Activated CD4-positive, alpha-beta T cell treated with anti-CD3 and anti-CD28 coated beads for 48 hours (primary cell): ENCODE measurements at places on chromosomes 2 and 18.
A peak's percentile ranks its signal among the peaks of the same experiment; 100 is the strongest.

- DNase-seq = no peak
Measured at GRCh38 chr2:30613001-30613400, 166.0 kb downstream of the LCLAT1 start.

GRCh38 chr18:10301831-10302483, 152.5 kb upstream of the APCDD1 start:
- DNase-seq = no peak

DNA sequence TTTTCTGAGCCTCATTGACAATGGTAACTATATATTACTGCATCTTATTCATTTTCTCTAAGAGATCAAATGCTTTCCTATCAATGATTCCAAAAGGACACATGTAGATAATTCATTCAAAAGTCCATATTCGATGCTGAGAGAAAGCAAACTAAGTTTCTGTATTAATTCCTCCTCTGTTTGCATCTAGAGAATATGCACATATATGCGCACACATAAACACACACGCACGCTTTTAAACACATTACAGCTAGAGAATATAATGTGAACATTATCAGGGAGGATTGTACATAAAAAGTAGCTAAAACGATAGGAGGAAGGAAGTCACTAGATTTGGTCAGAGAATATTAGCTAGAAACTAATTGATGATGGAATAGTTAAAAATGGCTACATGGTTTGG, 379.0 kb upstream of the NETO1 start:
- no peak for DNase-seq

GRCh38 chr2:222561817-222562645, 93.9 kb downstream of the FARSB start:
- peak; percentile 48 for DNase-seq

DNA sequence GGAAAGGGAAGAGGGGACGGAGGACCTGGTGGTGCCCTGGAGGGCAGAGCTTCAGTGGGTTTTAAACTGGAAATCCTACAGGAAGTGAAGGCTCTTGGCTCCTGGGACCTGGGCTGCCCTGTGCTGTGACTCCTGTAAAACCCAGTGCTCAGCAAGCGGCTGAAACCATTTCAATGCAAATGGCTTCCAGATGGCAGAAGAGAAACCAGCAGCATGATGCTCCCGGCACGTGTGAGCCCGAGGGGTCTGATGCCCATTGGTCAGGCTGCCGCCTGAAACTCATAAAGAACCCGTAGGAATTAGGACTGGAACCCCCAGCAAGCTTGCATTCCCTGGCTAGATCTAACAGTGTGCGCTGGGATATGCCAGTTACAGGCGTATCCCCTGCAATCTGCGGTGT, 109.2 kb upstream of the THOC1 start:
- no peak for DNase-seq

GRCh38 chr2:128178650-128179460, 87.9 kb downstream of the UGGT1 start:
- peak; percentile 61 for DNase-seq

- DNase-seq = no peak
Measured at GRCh38 chr2:187302116-187302515, 145.9 kb downstream of the CALCRL start.

DNA sequence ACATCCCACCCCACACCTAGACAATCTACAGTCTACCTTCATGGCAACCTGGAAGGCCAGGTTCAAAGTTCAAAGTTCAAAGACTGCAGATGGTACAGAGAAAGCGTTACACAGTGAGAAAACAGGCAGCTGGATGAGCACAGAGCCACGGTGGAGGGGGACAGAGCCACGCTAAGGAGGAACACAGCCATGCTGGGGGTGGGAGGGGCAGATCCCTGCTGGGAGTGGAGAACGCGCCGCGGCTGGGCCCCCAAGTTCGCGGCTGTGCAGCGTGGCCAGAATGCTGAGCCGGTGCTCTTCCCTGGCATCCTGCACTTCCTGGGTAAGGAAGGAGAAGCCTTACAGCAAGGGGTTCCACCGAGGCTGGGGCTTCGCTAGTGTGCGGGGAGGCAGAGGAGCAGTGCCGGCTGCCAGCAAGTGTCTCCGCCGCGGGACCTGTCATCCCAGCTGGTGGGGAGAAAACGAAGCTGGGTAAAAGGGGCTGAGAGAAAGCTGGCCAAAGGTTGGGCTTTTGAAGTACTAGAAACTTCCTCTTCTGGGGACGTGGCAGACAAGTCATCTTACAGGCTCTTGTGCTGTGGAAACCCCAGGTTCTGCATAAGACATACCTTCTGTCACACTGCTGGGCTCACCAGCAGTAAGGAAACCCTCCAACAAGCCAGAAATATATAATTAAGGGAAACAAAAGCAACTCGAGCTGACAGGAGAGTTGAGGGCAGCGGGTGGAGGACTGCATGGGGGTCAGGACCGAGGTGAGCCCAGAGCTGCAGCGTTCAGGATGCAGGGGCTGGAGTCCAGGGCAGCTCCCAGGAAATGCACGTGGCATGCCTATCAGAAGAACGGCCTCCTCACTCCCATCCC, 115.5 kb downstream of the HDAC4 start:
- DNase-seq = peak; percentile 53

DNA sequence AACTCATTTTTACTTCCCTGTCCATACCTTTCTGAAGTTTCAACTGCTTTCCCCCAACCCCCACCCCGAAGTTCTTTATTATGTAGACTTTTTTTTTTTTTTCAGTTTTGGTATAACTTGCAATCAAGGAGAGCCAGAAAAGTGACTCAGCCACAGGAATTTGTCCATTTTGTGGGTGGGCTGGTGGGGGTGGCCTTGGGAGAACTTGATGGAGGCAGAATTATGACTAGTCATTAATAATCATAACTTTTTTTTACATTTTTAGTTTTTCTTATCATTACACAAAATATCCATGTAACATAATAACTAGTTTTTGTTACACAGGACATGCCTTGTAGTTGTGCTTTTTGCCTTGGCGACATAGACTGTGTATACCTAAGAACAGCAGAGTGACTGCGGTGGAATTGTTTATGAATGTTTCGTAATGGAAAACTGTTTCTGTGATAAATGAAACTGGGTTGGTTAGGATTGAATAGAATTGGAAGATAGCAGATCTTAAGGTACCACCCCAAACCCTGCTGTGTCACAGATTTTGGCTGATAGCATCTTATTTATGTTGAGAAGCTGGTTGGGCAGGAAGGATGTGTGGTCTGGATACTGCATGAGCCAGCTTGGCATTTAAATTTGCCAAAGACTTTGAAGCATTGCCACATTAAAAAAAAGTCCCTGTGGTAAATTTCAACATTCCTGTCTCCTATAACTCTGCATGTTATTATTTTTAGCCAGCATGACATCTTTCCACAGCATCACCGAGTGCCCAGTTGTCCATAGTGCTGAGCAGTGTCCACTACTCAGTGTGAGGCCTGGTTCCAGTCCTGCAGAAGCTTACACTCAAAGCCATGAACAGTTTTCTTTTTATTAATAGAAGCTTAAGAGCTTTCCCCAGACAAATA, 30.7 kb downstream of the LYPD6B start:
- peak; percentile 16 for DNase-seq

GRCh38 chr2:44650796-44651195, 289.0 kb downstream of the CAMKMT start:
- no peak for DNase-seq

DNA sequence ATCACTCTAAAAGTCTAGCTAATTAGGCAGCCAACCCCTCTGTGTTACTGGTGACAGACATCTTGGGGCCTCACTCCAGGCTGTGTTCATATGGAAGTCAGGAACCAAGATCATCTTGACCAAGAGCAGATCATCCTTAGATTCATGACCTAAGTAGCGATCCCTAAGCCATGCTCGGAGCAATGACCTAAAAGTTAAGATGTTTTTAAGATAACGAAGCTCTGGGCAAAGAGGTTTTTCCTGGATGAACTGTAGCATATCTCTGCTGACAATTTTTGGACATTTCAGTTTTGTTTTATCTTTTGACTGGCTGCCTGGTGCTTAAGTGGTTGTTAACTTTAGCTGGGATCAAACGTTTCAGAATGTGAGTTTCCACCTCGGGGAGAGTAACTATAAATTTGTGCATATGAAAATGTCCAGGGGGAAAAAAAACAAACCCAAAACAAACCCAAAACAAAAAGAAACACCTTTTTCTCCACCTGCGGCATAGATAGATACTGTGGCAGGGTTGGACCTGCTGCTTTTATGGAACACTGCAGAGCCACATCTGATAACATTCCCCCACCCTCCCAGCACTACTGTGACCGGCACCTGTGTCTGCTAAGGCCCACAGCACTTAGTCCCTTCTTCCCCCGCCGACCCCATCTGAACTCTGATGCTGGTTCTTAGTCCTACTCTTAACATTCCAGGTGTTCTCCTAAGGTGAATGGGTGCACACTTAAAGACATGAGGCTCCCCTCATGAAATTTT, 45.5 kb downstream of the EPAS1 start:
- no peak for DNase-seq
